ENCODE measurements at places on chromosomes 3 and 15.
A peak's percentile ranks its signal among the peaks of the same experiment; 100 is the strongest.

DNA sequence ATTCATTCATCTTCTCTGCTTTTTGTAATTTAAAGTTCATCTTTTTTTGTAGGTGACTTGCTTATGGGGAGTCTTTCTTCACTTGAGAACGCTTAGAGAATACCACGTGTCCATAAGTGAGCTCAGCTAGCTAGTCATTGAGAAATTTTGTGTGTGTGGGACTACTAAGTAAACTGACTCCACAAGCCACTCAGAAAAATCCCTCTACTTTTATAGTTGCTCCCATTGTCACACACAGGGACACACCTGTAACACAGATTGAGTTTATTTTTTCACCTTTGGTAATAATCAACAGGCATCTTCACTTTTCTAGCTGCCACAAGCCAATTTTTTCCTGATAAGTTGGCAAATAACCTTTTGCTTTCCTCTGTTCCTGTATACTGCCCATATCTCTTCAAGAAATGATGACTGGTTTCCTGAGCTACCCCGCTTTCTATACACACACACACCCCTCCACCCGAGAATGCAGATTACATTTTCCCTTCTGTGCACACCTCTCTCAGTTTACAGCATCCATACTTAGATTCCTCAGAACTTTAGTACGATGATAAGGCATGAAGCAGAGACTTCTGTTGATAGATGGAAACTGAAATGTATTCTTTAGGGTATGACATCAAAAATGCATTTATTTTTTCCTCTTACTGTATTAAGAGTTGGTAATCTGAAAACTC is 4.6 kb downstream of the TSC22D2 start:
- peak; percentile 35 for DNase-seq

DNA sequence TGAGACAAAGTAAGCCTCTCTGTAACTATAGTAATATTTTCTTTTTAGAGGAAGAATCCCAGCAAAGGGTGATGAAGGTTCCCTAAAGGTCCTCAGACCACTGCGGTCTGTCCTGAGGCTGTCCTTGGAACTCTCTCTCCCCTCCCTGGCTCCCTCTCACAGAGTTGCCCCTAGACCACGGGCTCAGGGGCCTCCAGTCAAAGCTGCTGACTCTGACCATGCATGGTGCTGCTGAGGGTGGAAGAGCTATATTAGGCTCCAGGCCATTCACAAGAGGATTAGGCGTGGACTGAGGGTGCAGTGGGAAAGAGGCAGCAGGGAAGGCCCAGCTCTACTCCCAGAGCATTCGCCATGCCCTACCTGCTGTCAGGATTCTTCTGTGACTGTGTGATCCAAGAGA is 14.6 kb downstream of the CAPN3 start:
- DNase-seq, result no peak

GRCh38 chr3:105354429-105354828 is 12.3 kb upstream of the ALCAM start:
- DNase-seq, result no peak

- DNase-seq, result no peak
Observed at GRCh38 chr3:114454551-114455251, 160.9 kb downstream of the TIGIT start.

- DNase-seq, result no peak
Observed at GRCh38 chr3:8899876-8900460, 63.3 kb downstream of the RAD18 start.

DNA sequence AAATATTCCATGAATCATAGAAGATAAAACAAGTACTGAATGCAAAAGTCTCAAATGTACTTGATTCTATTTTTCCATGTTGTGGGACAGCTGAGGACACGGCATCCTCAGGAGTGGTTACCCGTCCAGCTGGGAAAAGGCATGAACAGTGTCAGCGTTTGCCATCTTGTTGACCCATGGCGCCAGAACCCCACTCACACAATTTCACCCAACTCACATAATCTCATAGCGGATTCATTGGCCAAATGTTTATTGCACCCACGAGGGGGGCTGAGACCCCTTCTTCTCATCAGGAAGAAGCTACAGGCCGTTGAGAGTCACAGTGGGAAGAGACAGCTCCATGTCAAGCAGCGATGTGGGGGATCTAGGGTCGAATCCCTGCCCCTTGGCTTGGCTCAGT is 72.9 kb downstream of the OCA2 start:
- DNase-seq, result no peak

- DNase-seq, result no peak
Observed at GRCh38 chr3:72426618-72427397, 421.4 kb downstream of the SHQ1 start.

DNA sequence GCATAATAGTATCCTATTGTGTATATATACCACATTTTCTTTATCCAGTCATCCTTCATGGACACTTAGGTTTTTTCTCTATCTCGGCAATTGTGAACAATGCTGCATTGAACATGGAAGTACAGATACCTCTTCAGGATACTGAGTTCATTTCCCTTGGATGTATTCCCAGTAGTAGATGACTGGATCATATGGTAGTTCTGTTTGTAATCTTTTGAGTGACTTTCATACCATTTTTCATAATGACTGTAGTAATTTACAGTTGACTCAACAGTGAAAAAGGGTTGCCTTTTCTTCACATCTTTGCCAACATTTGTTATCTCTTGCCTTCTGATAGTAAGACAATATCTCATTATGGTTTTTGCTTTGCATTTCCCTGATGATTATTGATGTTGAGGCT is 21.8 kb downstream of the MYH15 start:
- DNase-seq, result no peak

DNA sequence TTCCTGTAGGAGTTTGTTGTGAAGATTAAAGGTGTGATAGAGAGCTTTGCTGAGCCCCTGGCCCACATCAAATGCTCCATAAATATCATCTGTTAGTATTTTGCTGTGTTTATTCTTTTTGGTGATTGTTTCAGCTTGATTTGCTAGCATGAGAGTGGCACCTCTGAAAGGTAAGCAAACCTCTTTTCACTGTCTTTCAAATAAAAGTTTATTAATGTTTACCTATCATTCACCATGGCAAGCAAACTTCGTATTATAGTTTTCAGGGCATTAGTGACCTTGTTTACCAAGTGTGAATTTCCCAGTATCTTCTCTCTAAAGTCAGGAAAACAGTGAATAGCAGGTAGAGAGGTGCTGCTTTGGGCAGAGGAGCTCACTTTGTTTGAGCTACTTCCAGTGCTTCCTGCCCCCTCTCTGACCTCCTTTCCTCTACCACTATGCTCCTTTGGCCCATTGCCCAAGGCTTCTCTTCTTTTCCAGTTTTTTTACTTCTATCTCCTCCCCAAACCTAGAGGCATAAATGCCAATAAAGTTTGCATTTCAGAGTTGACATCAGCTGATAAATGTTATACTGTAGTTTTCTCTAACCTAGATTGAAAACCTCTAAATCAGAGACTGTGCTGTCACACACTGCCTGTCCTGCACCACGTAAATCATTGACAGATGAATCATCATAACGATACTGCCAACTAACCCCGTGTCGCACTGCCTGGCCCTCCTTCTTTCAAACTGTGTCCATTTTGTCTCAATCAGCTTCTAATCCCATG is 569.0 kb downstream of the TUSC7 start:
- peak; percentile 14 for DNase-seq

- no peak for DNase-seq
Observed at GRCh38 chr3:150691414-150692040, 12.2 kb downstream of the ERICH6 start.

DNA sequence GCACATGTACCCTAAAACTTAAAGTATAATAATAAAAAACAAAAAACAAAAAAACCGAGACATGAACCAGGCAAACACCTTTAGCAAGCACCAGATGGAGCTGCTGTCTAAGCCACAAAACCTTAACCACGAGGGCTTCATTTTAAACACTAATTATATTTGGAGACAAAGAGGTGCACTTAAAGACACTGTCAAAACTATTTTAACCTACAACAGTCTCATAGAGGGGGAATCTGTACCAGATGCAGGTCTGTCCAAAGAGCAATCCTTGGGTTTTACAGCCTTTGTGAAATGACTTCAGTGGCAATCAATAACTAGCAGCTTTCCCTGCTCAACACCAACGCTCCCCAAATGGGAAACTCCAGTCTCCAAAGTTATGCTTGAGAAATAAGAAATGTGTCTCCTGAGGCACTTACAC is 115.7 kb upstream of the TSPAN3 start:
- DNase-seq, result no peak

- no peak for DNase-seq
Observed at GRCh38 chr15:26720546-26720945, 52.3 kb downstream of the GABRB3 start.

- no peak for DNase-seq
Observed at GRCh38 chr3:188006726-188007393, 147.1 kb upstream of the LPP start.

- no peak for DNase-seq
Observed at GRCh38 chr15:70327856-70328678, 230.3 kb upstream of the TLE3 start.

GRCh38 chr3:139564294-139564861 is 24.8 kb upstream of the RBP1 start:
- no peak for DNase-seq

DNA sequence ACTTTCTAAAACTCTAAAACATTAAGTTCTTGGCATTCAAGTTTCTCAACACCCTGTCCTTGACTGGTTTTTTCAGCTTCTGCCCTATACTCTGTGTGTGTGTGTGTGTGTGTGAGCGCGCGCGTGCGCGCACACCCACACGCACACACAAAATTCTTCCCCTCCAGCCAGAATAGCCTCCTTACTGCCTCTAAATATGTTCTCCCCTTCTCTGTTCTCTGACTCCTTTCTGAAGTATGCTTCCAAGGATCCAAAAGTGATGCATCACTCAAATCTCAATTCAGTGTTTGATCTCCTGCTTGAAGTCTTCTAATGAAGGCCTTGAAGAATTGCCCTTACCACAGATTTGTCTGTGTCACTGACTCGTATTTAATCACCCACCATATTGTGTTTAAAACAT is 129.8 kb downstream of the SLC25A26 start:
- no peak for DNase-seq

DNA sequence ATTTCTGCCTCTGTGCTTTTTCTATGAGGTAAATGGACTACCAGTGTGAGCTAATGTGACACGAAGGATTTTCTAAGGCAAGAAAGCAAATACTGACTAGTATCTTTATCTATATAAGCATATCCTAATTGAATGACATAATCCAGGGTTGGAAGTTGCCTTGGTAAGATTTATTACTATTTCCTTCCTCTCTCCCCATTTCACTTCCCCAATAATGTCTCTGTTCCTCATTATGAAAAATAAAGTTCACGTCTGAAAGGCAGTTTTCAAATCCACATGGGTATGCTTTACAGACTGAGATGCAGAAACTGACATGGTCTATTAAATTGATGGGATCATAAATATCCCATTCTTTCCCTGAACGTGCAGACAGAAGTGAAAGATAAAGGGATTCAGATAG is 86.0 kb downstream of the DTWD1 start:
- DNase-seq, result no peak

DNA sequence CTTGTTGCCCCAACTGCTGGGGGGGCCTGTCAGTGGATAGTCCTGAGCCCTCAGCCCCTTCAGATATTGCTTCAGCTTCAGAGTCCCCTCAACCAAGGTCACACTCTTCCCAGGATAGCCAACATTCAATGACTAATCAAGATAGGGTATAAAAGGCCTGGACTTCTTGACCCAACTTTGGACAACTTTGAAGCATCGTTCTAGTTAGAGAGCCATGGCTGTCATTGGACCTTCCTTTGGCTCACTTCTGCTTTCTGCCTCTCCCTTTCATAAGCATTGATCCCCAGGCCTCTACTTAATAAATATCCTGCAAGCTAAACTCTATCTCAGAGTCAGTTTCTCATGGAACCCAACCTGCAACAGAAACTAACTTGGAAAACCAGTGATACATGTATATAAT is 31.3 kb upstream of the DCLK3 start:
- DNase-seq, result no peak

Data from retinal pigment epithelial cell (primary cell).